Activated B cell treated with CpG ODN at 0.5 μM for 24 hours (primary cell): ENCODE measurements at places on chromosomes 16 and 17.

DNA sequence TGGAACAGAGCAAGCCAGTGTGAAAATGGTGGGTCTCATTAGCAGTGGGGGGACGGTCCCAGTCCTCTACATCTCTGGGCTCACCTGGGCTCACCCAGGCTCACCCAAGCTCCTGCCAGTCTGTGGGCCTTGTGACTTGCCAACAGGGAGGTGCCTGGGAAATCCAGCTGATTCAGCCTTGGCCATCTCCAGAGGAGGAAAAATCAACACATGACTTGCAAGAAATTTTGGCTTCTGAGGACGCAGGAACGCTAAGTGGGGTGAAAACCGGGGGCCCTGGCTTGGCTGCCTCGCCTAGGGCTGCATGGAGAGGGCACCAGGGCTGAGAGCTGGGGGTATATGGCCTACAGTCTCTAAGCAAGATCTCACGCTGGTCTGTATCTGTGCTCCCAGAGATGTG lies 47.7 kb downstream of the VAC14 start:
- no peak for DNase-seq

GRCh38 chr17:31155208-31155810 lies 60.5 kb downstream of the NF1 start:
- DNase-seq: no peak

DNA sequence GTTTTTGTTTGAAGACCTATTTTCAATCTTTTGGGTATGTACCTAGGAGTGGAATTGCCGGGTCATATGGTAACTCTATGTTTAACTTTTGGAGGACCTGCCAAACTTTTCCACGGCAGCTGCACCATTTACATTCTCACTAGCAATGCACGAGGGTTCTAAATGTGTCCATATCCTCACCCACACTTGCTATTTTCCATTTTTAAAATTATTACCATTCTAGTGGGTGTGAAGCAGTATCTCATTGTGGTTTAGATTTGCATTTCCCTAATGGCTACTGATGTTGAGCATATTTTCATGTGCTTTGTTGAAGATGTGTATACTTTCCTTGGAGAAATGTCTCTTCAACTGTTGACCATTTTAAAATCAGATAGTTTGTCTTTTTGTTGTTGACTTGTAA lies 60.3 kb upstream of the HAPSTR1 start:
- DNase-seq: no peak

DNA sequence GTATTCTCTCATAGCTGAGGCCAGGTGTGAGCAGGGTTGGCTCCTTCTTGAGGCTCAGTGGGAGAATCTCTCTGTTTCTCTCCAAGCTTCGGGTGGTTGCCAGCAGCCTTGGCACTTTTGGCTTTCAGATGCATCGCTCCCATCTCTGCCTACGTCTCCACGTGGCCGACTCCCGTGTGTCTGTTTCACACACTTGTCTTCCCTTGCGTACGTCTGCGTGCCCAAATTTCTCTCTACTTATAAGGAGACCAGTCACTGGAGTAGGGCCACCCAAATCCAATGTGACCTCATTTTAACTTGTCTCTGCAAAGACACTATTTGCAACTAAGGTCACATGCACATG lies 14.7 kb downstream of the OSBPL7 start:
- no peak for DNase-seq

DNA sequence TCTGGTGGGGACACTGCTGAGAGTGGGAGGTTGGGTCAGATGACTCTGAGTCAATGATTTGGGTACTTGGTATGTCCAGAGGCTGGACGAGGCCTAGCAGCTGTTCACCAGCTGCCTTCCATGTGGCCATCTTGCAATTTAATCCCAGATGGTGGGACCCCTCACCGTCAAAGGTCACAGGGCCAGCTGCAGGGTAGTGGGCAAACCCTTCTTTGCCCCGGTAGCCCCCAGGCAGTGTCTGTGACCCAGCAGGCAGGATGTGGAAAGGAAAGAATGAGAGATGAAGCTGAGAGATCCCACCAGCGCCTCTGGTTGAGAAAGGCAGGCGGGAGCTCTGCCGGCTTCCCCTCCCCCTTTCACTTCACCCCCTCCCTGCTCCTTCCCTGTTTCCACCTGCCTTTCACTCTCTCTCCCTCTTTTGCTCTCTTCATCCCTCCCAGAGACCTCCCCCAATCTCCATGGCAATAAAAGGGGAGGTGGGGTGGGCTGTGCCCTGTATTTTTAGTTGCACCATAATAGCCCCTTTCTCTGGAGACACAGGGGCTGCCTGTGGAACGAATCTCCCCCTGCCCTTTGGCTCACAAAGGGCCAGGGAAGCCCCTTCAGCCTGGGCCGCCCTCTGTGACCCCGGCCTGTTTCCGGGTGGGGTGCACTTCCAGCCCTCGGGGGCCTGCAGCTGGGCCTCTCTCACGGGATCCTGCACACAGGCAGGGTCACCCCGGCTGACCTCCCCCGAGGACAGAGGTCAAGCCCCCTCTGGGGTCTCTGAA lies 20.2 kb downstream of the CDK5RAP3 start:
- DNase-seq: no peak

DNA sequence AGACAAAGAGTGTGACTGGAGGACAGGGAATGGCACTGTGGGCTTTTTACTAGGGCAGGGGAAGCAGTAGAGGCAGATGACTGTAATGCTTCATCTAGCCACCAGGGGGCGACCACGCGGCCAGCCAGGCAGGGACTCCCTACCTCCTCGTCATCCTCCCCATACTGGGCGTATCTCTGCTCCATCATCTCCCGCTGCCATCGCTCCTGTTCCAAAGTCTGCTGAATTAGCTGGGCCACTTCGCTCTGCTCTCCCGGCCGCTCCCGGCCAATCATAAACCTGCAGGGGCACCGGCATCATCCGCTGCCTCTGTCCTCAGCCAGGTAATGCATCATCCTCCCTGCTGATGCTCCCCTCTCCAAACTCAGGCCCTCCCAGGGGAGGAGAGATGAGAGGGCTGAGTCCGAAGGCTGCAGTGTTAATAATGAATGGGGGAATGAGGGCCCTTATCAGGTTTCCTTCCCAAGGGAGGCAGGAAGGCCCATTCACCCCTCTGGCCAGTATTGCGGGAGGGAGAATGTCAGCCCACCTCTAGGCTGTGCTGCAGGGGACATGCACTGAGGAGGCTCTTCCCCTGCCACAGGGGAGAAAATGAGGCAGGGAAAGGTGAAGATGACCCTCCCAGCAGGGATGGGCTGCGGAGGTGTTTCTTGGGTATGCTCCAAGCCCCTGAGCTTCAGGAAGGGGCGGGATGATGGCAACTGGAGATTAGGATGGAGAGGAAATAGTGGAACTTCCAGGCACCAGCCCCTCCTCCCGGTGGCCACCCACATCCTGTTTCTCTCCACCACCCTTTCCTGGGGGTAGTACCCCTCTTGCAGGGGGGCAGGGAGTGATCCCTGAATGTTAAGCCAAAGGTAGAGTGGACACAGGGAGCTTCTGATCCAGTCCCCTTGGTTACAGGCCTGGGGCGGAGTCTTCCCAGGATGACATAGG lies 10.3 kb upstream of the SAMD14 start:
- peak; percentile 76 for DNase-seq

DNA sequence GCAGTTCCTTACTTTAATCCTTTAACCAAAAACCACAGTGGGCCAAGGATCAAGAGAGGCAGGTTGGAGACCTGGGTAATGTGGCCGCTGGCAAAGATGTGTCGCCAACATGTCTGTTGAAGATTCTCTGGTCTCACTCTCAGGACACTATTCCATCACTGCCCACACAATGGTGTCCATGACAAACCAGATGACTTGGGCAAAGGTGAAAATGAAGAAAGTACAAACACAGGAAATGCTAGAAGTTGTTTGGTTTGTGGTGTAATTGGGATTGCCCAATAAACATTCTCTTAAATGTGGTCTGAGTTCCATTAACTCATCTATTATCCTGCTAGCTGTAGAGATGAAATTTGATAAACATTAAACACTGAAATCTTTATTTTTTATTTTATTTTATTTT lies 43.3 kb downstream of the SALL1 start:
- no peak for DNase-seq

DNA sequence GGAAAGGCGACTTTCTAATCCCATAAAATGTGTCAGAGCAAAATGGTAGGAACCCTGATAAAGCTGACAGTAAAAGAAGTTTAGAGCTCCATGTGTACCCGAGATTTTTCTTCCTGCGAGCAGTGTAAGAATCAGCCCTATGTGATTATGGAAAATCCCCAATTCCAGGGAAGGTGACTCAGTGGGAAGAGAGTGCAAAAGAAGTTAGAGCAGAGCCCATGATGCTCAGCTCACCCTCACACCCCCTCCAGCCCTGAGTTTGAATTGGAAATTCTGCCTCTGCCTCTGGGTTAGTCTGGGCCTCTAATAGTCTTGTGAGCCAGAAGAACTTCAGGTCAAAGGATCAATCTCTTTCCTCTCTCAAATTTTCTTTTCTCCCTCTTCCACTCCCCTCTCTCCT lies 12.5 kb downstream of the C17orf78 start:
- DNase-seq: no peak

DNA sequence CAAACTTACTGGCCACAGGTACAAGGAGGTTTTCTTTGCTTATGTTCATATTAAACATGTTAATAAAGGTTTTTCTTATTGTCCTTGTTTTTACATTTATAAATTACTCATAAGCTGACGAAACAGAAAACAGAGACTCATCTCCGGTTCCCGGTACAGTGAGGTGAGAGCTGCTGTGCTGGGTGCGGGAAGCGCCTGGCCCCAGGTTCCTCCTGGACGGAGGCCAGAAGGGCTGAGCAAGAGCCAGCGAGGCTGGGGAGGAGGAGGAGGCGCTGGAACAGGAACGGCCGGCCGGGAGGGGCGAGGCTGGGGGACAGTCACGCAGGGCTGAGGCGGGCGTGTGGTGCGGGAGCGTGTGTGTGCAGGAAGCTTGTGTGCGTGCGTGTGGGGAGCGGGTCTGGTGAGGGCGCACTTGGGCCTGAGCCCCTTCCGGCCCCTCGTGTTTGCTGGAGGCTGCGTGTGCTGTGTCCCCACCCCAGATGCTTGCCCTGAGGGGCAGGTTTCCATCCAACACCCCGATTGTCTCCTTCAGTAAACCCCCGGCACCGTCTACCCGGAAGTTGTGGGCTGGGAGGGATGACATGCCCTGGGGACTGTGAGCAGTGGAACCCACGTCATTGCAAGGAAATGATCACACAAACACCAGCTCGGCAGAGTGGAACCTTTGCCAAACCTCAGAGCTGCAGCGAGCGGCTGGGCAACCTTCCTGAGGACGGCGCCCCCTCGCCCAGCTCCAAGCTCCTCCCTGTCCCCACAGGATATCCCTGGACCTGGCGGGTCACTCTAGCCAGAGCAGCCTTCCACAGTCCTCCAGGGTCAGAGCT lies 19.5 kb downstream of the CD7 start:
- peak; percentile 81 for DNase-seq

GRCh38 chr16:85169333-85170065 lies 57.2 kb upstream of the CIBAR2 start:
- no peak for DNase-seq
